ENCODE measurements at places on chromosomes 3 and 15.

DNA sequence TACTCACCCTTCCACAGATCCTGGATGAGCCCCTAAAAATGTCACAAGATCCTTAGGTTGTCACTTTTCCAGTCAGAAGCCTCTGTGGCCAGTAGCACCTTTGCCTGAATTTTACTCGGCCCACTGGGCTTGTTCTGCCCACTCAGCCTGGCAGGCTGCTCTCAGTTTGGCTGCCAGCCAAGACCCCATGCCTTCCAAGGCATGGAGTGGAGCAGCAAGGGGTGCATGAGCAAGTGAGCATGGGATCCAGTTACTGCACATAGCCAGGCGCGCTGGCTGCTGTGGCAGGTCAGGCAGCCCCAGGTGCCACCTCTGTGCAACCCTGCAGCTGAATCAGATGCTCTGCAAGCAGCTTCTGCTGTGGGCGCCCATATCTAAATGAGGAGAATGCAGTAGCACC is 79.3 kb downstream of the CGGBP1 start:
- DNase-seq, result no peak

DNA sequence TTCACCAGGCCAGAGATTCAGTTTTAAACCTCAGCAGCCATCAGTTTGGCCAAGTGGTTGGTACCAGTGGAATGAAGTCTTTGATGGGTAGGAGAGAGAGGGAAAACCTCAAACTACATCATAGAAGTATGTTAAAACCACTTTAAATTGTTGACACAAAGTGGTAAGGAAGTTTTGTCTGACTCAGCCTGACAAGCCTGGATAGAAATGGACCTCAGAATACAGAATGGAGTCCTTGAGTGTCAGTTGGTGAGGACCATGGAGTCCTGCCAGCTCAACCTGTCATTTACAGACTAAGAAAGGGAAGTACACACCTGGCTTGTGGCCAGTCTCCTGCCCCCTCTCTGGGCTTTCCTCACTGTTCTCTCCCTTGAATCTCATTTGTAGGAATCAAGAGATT is 12.1 kb downstream of the EAF1 start:
- no peak for DNase-seq

- no peak for DNase-seq
Observed at GRCh38 chr3:26964836-26965235, 342.3 kb downstream of the LRRC3B start.

DNA sequence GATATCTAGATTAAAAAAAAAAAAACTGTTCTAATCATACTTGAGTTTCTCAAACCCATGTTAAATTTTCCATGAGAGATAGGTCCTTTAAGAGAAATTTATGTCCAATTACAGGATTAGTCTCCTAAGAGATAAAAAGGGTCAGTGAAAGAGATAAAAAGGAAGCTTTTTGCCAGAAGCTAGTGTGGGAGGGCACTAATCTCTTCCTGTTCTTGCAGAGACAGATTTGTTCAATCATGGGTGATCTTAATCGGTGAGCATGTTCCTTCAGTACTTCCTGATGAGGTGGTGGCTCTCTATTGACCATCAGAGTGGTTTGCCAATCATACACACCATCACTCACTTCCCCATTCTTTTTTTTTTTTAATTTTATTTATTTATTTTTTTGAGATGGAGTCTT is 16.9 kb upstream of the LPP start:
- DNase-seq, result no peak

GRCh38 chr15:88913017-88913849 is at the start of gene MFGE8:
Gene MFGE8, minus strand, starts transcription at chr15:88913379. Its CDS starts 60 bp downstream, at chr15:88913319.
- DNase-seq, result peak; percentile 61

DNA sequence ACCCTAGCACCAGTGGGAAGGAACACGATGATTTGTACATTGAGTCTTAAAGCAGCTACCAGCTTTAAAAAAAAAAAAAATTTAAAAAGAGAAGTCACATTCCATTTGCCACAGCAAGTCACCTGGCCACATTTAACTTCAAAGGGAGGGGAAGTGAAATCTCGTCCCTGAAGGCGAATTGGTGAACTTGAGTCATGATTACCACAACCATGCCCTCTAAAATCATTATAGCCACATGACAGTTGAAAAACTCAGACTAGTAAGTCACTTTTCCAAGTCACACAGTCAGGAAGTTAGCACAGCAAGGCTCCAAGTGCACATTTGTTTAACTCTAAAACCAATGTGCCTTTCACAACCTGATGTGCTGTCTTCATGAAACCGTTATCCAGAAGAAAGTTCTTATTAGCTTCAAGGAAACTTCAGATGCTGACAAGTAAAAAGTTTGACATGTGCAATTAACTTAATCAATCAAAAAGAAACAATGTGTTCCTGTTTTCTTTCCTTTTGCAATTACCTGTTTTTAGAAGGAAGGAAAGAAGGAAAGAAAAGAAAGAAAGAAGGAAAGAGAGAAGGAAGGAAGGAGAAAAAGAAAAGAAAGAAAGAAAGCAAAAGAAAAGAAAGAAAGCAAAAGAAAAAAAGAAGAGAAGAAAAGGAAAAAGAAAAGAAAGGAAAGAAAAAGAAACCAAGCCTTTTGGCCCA is 8.3 kb upstream of the THSD4 start:
- DNase-seq, result no peak

- no peak for DNase-seq
Observed at GRCh38 chr15:73394782-73395181, 26.0 kb upstream of the HCN4 start.

GRCh38 chr3:62665627-62666437 is 209.4 kb downstream of the CADPS start:
- DNase-seq, result no peak

GRCh38 chr3:39705351-39705900 is 104.0 kb upstream of the MYRIP start:
- no peak for DNase-seq

DNA sequence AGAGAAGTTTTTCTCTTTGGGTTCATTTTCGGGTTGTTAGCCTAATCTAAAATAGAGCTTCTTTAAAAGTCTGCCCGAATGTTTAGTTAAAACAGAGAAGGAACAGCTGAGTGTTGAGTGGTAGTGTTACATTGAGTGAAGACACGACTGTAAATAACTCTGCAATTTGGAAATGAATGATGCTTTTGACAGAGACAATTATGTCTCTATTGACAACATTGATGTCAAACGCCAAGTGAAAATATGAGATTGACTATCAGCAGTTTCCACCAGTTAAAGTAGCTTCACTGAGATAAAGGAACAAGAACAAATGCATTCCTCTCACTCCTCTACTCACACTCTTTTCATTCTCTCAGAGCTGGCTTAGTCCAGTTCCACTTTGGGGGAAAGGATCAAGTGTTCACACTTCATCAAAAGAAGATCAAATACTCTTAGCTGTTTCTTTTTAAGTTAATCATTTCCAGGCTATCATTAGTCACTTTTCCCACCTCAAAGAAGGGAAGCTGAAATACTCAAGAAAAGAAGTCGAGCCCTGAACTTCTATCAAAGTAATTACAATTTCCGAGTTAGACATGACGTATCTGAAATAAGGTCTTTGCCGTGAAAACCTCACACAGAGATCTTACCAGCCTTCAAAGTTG is 399.1 kb upstream of the DPH6 start:
- DNase-seq, result no peak

DNA sequence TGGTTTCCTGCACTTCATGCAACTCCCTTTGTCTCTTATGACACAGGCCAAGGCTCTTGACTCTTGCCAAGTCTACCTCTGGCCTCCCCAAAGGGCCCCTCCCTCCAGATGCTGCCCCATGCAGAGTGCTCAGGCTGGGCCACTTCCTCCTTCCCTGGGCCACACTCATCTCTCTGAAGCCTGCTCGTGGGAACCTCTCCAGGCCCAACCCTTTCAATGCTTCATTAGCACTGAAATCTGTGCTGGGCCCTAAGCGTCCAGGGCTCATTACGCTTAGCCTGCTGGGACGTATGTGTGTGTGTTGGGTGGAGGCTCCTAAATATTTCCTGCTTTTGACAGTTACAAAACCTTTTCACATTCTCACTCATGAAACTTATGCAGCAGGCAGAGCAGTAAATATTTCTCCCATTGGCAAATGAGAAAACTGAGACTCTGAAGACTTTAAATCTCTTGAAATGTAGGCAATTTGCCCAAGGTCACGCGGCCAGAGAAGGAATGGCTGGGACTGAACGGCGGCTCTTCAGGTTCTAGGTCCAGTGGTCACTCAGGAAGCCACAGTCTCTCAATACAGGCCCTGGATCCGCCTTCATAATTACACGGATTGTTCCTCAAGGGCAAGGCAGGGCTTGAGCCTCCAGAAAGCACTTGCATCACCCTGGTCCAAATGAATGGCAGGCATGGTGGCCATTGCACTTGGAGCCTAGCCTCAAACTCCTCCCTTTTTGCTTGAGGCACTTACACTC is 241.7 kb upstream of the HES1 start:
- no peak for DNase-seq

- no peak for DNase-seq
Observed at GRCh38 chr15:82537351-82537908, 2.8 kb downstream of the RPS17 start.

- no peak for DNase-seq
Observed at GRCh38 chr15:31563421-31563820, 236.8 kb downstream of the KLF13 start.

DNA sequence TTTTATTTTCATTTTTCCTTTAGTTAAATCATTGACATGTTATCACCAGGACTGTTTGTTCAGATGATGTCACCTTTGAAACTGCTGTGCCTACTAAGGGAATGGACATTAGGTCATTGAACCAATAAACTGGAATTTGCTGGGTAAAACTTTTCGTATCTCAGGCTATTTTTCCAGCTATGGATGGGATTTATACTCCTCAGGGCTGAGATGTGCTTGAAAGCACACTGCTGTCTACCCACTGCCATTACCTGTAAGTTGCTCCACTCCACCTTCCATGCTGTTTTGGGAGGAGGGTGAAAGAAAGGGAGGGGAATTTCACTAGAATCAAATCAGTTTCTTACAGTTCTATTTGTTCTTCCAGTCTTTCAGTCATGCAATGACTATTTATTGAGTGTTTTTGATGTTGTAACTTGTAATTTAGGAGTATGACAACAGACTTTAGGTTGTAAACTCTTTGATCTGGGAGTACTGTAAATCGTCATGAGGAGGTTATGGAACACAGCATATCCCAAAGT is 11.3 kb downstream of the EHD4 start:
- DNase-seq, result no peak

DNA sequence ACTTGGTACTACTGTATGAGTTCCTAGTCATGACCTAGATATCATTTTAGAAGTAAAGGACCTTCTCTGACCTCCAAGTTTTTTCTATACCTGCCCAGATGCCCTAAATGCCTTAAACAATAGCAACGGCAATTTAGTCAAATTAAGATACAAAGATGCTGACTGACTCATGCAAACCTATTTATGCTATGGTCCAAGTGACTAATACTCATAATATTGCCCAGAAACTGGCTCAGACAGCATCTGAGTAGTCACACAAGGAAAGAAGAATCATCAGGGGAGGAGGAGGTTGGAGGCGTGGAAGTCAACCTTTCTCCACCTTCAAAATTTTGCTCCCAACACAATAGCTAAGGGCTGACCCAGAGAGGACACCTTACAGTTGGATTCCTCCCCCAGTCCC is 6.8 kb downstream of the FYCO1 start:
- DNase-seq, result no peak

DNA sequence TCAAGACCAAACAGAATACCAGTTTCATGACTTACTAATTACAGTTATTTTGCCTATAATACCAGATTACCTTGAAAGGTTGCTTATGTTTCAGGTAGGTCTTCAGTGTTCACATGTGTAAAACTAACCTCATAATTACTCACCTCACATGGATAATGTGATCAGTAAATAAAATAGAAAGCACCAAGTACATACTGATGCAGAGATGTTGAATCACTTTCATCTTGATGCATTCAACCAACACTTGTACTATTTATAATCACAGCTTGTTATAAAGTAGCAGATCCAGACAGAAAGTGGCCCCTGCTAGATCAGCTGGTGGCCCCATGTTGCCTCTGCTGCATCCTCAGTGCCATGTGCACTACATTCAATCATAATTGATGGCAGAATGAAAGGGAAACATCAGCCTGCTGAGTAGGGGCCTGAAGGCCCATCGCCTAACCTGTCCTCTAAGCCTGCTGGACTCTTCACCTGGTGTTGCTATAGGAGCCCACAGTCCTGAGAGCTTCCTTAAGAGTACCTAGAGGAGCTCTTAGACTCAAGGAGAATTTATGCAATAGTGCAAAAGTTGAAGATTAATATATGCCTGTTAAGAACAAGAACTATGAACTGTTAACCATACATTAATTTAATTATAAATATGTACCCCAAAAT is 154.3 kb downstream of the PLCL2 start:
- DNase-seq, result no peak

DNA sequence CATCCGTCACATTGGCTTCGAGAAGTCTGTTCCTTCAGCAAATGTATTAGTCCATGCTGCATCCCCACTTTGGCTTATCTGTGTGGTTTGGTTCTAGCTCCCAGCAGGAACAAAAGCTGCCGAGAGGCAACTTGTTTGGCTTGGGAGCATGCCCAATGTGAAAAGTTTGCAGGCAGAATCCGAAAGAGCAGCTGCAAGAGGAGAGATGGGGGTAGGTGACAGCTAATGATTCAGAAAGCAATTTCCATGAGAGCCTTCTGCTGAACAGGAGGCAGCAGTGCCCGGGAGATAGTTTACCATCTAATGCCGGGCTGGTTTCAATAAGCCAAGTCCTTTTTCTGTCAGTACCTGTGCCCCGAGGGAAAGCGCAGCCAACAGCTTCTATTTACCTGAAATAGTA is 60.2 kb downstream of the GRM7 start:
- DNase-seq, result no peak

GRCh38 chr3:72379500-72380187 is 468.6 kb downstream of the SHQ1 start:
- DNase-seq, result no peak

GRCh38 chr15:85168642-85169173 is 187.1 kb downstream of the PDE8A start:
- no peak for DNase-seq

- no peak for DNase-seq
Observed at GRCh38 chr3:29381595-29381994, 100.7 kb downstream of the RBMS3 start.

DNA sequence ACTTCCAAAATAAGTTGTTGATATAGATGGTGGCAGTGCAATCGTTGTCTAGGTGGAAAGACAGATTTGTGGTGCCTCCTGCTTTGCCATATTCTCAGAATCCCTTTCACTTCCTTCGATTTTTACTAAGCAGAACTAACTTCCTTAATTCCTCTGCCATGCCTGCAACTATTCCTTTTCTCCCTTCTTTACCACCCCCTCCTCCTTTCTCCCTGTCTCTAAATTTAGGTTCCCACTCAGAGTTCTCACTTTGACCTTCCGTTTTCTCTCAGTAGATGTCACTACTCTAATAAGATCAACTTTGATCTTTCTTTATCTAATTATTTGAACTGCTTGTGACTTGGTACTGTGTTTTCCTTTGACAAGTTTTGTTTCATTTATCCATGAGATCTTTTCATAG is 351.2 kb downstream of the LPP start:
- no peak for DNase-seq

GRCh38 chr3:21543380-21544075 is 207.5 kb downstream of the ZNF385D start:
- no peak for DNase-seq

- DNase-seq, result no peak
Observed at GRCh38 chr15:84598993-84599392, 1.8 kb upstream of the ZSCAN2 start.

Measured in D721Med (cell line).